ENCODE measurements at places on chromosomes 5 and 9. TPM values are rescaled to one million over a fixed set of nuclear protein-coding genes. Genes with fewer than 3 reads are reported as not detected.

DNA sequence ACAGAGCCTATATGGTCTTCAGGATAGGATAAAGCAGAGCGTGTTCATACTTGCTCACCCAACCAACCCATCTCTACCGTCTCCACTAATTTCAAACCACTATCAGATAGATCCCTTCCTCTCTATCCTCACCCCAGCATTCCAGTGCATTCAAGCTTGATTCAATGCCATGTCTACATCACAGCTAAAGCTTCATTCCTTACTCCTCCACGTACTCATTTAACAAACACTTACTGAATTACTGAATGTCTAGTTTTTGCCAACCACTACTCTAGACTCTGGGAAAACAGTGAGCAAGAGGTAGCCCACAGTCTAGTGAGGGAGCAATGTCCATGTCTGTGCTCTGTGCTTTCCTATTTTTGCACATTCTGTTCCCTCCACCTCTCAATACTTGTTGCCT, 163.5 kb upstream of the MSX2 start:
- no peak for DNase-seq

AK1 gene
- 30.9 TPM for total RNA-seq

DPYSL3 gene
- 158 TPM for total RNA-seq

DNA sequence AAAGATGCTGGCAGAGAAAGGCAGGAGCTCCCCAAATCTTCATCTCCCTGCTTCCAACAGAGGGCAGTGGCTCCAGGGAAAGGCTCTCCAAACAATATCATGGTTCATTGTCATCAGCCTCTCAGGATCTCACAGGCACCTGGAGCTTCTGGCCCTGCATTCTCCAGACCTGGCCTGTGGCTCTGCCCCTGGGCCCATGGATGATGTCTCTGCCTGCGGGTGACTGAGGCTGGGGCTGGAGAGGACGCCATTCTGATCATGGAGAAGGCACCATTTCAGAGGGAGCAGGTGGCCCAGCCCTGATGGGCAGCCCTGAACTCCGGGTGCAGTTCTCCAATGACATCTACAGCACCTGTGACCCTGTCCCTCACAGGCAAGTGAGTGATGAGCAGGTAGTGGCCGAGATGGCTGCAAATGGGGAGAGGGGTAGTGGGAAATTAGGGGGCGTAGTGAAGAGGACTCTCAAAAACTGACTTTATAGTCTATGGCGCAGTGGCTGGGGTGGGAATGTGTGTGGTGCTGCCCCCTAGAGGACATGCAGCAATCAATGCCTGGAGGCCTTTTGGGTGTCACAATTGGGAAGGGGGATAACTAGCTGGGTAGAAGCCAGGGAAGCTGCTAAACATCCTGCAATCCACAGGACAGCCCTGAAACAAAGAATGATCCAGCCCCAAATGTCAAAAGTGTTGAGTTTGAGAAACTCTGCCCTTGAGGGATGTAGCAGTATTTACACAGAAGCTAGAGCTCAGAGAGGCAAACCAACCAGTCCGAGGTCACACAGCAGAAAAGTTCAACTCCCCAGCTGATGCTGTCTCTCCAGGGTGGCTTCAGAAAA, 3.2 kb downstream of the SH3PXD2B start:
- no peak for DNase-seq

GRCh38 chr9:73234008-73234360, 82.3 kb downstream of the ANXA1 start:
- DNase-seq, result no peak

- DNase-seq, result no peak
These were observed at the start of gene RNF208 for GRCh38 chr9:137222190-137223077. Gene RNF208 (minus strand): TSS chr9:137222240. CDS start chr9:137221212, 1,028 bp downstream.

FREM1 gene
- total RNA-seq, result 0.95 TPM

DNA sequence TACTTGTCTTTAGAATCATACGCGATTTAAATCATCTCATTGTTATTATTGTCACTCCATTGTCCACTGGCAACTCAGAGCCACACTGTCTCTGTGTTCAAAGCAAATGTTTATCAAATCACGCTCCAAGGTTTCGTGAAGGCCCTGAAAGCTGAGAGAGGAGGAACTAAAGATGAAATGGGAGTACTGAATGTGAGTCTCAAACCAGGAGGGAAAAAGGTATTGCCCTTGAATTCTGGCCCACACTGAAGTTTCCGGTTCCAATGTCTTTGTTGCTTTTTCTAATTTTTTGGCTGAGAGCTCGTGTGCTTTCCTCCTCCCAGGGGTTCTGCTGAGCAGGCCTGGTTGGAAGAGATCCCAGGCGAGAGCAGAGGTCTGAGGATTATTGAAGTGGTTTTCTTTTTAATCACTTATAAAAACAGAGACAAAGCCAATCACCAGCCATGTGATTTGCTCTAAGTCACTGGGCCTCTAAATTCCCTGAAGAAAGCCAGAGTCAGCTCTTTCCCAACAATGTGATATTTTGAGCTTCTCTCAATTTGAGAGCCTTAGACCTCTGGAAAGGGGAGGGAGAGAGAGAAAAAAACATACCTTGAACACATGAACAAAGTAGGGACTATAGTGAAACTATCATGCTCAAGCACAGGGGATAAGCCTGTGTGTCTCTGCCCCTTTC, 420.8 kb upstream of the GRAMD2B start:
- peak; percentile 45 for DNase-seq

DNA sequence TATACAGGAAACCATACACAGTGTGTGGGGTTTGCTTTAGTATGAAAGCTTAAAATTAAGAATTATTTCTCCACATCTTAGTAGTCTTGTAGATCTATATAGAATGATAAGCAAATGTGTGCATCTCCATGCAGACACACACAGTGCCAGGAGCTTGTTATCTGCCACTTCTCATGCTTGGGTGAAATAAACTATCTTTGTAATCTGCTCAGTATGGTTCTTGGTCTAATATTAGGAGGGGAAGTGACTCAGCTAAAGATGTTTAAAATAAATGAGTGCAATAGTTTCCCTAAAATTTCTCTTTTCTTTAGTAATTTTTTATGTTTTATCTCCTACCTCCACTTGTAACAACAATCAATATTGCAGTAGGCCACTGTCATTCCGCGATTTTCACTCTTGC, 689.6 kb downstream of the TAF11L14 start:
- DNase-seq, result no peak

DNA sequence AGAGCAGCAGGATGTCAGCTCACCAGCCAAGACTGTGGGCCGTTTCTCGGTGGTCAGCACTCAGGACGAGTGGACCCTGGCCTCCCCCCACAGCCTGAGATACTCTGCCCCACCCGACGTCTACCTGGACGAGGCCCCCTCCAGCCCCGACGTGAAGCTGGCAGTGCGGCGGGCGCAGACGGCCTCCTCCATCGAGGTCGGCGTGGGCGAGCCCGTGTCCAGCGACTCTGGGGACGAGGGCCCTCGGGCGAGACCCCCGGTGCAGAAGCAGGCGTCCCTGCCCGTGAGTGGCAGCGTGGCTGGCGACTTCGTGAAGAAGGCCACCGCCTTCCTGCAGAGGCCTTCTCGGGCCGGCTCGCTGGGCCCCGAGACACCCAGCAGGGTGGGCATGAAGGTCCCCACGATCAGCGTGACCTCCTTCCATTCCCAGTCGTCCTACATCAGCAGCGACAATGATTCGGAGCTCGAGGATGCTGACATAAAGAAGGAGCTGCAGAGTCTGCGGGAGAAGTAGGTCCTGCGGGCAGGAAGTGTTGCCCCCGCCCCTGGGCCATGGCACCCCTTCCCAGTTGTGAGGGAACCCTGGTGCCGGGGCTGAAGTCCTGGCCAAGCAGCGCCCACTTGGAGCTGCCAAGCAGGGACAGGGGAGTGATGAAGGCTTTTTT, 108.9 kb downstream of the WNK2 start:
- peak; percentile 22 for DNase-seq

DNA sequence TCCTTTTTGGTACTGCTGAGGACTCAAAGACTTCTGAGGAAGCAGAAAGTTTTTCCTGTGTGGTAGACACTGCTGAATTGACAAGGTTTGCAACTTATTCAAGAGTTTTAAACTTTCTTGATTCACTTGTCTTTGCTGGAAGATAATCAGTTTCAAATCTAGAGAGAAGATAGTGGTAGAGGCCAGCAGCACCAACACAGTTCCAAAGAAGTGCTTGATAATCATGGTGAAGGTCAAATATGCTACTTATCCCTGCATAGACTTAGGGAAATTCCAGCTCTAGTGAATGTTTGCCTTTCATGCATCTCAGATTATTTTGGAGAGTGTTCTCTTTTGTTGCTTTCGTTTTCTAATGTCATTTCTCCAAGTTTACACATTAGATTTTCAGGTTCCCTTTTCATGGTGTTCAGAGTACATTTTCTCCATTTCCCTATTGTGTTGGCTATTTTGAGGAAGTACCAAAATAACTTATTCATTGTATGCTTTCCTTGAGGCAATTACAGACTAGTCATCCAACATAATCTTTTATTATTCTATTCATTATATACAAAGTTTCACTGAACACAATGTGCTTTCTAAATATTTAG, 550 bp downstream of the IFNE start:
- DNase-seq, result no peak

DNA sequence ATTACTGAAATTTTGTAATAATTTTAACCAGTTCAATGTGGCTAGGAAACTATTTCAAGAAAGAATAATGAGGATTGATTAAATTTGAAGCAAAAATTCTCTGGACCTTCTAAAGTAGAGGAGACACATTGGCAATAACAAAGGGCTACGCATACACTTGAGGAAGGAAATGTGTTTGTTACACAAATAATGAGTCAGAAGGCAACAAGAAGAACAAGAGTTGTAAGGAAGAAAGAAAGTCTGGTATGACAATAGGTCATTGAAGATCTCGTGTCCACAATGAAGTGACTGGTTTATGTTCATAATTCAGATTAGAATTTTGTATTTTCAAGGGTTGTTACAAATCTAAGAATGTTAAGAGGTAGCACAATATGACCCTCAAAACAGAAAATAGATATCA, 25.8 kb downstream of the ST8SIA4 start:
- no peak for DNase-seq

GRCh38 chr5:179812135-179812825, 5.6 kb upstream of the MGAT4B start:
- no peak for DNase-seq

- DNase-seq, result no peak
These were observed 20.3 kb downstream of the MFAP3 start for GRCh38 chr5:154059039-154059430.

FAM153A gene
- total RNA-seq, result 12.4 TPM

SLC34A1 gene
- total RNA-seq, result not detected

FAM81B gene
- total RNA-seq, result 0.36 TPM

GRCh38 chr5:154444556-154445421, 1.0 kb upstream of the SAP30L start:
- DNase-seq, result no peak

GRCh38 chr5:2093859-2094615, 211.3 kb upstream of the IRX4 start:
- DNase-seq, result peak; percentile 82

DNA sequence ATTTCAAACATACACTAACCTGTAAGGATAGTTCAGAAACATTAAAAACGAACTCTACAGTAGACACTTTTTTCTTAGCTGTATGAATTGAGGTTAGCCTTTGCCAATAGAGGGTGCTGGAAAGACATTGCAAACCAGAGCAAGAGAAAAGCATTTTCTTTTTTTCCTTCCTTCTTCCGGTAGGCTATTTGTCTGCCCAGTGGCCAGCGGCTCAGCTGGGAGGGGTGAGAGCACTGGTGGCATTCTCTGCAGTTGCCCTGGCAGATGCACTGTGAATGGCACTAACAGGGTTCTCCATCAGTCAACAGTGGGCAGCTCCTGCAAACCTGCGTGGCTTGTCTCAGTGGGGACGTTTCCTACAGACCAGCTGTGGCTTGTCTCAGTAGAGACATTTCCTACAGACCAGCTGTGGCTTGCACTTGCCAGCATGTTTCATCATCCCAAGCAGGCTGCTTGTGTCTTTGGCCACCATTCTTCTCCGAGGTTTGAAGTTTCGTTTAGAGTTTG, 984.5 kb upstream of the CDH18 start:
- peak; percentile 62 for DNase-seq

- DNase-seq, result no peak
These were observed 342.5 kb upstream of the ACTBL2 start for GRCh38 chr5:57825031-57825686.

DNA sequence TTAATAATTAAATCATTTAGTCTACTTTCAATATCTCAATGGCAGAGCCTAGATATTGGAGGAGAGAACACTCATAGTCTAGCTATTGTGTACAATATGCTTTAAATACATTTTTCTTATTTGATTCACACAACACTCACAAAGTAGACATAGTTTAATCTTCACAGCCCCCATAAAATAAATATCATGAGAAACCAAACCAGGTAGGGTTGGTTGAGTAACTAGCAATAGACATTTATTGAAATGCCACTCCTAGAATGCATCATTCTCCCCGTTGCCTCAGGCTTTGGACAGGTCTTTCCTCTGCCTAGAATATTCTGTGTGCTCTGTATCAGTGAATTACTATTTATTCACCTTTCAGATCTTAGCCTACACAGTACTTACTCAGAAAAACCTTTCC, 141.9 kb downstream of the CEMIP2 start:
- DNase-seq, result no peak

GRXCR2 gene
- not detected for total RNA-seq

GRCh38 chr5:87116825-87117512, 150.7 kb upstream of the RASA1 start:
- no peak for DNase-seq

GRCh38 chr9:98610711-98611110, 98.0 kb downstream of the GABBR2 start:
- DNase-seq, result no peak

- DNase-seq, result no peak
These were observed 11.8 kb downstream of the HNRNPAB start for GRCh38 chr5:178216088-178216534.

- peak; percentile 49 for DNase-seq
These were observed 724 bp downstream of the NR2F1-AS1 start for GRCh38 chr5:93580063-93580926.

GRCh38 chr5:171842777-171843328, 57.2 kb downstream of the SMIM23 start:
- no peak for DNase-seq

DNA sequence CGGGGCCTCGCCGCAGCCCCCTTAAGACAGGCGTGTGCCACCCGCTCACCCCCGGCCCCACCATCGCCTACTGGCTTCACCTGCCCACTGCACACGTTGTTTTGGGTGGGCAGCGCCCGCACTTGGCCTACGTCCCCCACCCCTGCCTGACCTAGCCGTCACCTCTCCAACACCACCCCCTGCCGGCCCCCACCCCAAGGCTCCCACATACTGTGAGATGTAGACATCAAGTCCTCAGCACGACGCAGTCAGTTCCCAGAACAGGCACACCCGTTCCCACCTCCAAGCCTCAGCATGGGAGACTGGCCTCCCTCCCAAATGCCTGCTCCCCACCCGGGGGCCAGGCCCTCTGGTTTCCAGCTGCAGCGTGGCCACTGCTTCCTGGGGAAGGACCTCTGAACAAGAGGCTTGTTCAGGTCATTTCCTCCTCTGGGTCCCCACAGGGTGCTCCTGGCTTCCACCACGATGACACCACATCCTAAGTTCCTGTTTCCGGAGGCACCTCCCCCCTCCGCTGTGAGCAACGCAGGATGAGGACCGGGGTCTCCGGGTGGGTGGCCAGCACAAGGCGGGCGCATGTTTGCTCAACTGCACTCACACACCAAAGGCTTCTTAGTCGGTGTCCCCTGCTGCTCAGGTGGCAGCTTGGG, 11.3 kb downstream of the DBN1 start:
- DNase-seq, result no peak

FLT4 gene
- 7.0 TPM for total RNA-seq

GCNT4 gene
- total RNA-seq, result 1.6 TPM
